ENCODE measurements at places on chromosomes 2 and 18.
A peak's percentile ranks its signal among the peaks of the same experiment; 100 is the strongest.

DNA sequence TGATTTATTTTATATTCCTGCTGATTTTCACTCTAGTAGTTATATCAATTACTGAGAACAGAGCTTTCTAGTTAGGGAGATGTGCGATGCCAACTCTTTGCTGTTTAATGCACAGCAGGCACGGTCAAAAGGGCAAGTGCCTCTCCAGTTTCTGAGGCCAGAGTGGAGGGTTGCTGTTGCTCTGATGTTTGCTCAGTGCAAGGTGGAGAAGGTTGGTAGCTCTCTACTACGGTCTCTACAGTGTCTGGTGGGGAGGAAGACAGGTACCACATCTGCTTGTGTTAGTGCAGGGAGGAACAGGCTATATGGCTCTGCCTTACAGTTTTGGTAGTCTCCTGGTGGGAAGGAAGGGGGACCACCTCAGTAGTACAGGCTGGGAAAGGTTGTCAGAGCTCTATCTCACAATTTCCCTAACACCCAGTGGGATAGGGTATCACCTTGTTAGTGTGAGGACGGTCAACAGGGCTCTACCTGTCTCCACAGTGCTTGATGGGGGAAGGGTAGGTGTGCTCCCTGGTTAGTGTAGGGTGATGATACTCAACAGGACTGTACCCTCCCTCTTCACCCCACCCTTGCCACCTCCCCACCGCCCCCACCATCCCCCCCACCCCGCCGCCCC lies 85.9 kb downstream of the FANCL start:
- no peak for DNase-seq

DNA sequence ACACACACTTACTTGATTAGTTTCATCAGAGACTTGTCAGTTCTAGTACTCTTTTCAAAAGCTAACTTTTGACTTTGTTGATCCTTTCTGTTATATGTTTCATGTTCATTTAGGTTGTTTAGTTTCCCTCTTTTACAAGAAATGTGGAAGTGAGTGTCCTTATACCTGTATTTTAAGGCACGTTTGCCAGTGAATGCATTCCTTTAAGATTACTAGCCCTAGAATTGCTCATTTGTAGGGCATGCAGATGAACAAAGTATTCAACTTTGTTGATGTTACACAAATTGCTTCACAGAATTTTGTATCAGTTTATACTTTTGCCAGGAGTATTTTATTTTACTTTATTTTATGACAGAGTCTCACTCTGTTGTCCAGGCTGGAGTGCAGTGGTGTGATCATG lies 6.3 kb downstream of the IL1RL2 start:
- DNase-seq = no peak

DNA sequence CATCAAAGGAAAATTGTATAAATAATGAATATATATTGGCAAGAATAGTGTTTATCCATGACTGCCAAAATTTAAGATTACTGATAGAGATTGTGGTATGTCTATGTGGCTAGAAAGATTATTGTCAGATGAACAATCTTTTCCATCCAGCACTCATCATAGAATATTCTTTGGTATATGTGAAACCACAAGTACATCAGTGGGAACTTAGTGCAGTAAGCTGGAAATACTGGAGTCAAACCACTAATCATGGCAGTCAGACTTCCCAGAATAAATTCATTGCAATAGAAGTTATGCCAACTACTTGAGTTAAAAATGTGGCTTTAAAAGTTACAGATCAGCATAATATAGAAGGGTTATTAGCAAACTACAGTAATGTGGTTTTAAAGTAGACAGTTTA lies 310.3 kb downstream of the GULP1 start:
- DNase-seq = no peak

DNA sequence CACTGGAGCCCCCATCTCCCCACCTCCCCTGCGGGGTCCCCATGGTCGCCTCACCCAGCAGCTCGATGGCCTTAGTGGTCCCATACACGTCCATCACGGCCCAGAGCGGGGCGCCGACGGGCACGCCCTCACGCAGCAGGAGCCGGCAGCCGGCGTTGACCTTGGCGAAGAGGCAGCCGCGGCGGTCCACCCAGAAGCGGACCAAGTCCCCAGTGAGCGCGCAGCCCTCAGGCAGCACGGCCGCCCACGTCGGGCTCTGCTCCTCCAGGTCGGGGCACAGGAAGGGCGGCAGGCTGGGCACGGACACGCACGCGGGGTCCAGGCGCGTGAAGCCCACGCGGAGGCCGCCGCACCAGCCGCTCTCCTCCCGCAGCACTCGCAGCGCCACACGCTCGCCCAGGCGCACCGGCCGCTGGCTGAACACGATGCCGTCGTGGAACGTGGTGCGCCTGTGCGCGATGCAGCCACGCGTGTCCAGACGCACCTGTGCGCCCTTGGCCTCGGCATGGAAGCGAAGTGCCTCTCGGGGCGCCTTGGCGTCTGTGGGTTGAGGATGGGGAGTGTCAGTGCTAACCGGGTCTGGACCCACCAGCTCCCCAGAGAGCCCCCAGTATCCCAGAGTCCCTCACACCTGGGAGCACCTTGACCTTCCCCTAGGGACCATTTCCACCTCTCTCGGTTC lies 4.6 kb downstream of the NEURL3 start:
- DNase-seq = no peak

DNA sequence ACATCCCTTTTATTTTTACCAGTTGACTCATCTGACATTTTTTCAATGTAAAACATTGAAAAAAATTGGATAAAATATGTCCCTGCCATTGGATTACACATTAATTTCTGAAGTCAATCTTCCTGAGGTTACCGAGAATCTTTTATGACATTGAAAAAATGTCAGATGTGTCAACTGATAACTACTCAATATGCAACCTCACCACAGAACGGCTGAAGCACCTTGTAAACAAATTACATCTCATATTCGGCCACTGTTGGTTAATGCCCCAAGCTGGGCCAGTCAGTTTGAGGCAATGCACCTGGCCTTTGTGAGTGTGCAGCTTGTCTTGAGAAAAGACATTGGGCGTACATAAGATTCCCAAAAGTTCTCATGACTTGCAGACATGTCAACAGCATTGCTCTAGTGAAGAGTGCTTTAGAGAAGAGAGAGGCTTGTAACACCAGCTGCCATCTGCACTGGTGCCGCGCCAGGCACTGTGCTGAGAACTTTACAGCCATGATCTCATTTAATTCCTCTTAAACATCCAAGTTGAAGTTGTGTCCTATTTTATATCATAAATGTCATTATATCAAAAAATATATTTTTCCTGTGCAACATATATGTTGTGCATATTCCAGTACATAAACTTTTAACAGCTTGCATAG lies 112.7 kb upstream of the SLC35G4 start:
- no peak for DNase-seq

GRCh38 chr2:145067549-145068030 lies 547.7 kb upstream of the ZEB2 start:
- DNase-seq = no peak

DNA sequence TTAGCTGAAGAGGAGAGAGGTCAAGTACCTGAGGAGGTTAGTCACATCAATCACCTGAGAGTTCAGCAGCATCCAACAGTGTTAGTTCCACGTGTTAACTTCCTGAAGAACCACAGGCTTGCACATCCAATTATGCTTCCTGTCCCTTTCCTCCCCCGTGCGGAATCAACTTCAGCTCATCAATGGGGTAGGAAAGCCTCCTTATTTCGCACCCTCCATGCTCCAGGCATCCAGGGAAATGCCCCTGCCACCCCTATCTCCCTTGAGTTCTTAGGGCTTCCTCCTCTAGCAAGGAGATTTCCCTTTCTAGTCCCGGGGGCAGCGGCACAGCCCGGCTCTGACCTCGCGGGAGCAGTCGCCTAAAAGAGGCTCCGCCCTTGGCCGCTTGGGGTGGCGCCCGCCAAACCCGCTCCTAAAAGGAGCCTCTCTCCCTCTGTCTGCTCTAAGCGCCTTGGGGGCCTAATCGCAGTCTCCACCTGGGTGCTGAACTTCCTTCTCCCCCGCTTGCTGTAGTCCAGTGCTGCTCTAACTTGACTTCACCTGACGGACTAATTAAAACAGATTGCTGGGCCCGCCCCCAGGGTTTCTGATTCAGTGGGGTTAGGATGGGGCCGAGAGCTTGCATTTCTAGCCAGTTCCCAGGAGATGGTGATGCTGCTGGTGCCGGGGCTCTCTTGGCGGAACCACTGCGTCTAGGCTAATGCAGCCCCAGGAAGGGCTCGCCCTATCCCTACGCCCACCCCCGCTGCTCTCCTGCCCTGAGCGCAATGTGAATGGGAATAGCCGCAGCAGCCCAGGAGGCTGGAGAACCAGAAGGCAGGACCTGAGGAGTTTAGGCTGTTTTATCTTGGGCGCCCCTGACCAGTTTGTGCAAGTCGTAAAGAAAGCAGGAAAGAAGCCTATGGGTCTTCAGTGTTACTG lies 3.4 kb upstream of the TET3 start:
- peak; percentile 56 for DNase-seq

DNA sequence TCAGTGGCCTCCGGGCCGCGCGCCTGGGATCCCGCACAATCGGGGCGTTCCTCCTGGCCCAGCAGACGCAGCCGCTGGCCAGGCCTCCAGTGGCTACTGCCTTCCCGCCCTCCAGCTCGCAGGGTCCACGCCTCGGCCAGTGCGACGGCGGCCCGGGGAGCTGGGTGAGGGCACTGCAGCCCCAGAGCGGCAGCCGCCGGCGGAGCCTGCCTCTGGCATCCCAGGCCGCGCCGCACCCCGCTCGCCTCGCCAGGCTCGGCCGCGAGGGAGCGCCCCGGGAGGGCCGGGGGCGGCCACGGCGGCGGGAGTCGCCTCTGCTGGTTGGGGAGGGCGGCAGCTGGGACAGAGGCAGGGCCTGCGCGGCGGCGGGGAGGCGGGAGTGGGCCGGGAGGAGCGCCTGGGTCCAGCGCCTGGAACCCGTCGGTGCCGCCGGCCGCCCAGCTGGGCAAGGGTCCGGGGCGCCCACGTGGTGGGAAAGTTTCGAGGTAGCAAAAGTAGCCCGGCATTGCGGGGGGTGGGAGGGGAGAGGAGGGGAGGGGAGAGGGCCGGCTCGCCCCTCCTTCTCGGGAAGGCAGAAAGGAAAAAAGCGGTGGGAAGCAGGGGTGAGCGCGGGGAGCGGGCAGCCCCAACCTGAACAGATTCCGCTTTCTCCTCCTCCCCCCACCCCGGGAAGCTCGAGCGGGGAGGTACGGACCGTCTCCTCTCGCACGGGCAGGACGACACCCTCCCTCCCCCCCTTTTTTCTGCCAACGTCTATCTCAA lies 1.5 kb upstream of the INHBB start:
- no peak for DNase-seq

DNA sequence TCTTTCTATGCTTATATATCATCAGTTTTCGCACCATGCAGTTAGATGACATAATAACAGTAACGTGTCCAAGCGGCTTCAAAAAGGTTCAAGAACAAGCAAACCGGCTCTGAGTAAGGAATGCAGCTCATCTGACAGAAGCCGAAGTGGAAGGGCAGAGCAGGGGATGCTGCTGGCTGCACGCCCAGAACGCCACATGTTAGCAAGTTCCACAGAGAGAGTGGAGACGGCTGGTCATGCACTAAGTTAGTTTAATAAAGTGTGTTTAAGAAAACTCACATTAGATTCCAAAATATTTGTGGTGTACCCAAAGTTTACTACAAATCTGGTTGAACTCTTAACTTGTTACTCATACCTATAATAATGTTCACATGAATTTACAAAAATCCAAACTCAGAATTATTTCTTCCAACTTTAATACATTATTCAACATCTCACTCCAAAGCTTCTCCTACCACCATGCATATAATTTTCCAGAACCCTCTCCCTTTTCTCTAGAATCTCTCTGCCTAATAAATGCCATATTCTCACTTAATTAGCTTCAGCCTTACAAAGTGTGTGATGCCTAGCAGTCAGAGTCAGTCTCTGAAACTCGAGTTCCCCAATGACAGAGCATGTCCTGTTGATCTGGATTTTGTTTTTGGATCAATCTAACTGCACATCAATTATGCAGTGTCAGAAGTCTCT lies 170.0 kb downstream of the DNAH7 start:
- no peak for DNase-seq

- no peak for DNase-seq
Measured at GRCh38 chr2:191646163-191646902, 31.6 kb upstream of the NABP1 start.
